Activated CD4-positive, alpha-beta T cell treated with anti-CD3 and anti-CD28 coated beads, Interleukin-2, amount 50 U/mL, for 24 hours (primary cell): ENCODE measurements at places on chromosomes 5 and 9.
A peak's percentile ranks its signal among the peaks of the same experiment; 100 is the strongest.

DNA sequence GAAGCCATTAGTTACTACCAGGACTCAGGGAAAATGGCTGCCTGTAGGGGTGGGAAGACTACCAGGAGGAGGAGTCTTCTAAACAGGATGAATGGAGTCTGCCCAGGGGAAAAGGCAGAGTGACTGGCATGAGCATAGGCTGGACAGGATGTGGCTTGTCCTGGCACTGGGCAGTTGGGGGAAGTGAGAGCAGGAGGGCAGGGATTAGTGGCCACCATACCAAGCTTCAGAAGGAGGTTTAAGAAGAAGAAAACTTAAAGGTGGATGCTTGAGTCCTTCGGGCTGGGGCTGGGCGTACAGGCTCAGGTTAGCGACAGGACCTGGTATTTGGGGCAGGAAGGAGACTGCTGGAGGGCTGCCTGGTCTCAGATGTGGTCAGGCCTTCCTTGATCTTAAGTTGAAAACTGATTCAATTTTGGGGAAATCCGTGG lies 5.0 kb upstream of the NSD1 start:
- no peak for DNase-seq

DNA sequence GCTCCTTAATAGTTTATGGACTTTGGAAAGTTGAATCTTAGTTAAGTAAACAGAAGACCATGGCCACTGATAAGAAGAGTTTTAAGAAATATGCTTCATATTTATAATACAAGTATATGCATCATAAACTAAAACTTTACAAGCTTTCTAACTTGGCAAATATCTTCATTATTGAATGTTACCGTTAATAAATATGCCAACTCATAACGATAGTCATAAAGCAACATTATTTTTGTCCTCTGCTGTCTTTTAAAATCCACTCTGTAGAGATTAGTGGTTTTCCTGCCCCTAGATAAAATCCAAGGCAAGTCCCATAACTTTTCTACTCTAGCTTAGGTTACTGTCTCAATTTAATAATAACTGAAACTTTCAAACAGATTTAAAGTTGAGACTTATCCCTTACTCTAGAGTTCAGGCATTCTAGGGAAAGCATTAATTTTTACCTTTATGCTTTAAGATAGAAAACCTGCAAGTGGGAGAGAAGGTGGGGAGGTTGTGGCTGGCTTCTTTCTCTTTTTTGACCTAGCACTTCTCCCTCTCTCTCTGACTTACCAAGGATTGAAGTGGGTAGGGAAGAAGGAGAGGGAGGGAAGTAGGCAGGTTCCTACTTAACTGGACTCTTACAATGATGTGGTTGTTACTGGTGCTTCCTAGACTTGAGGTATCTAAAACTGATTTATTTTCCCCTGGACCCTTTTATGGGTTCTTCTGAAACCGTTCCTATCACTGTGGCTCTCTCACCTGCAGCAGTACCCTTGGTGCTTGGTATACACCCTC lies 29.6 kb downstream of the RNF145 start:
- no peak for DNase-seq

DNA sequence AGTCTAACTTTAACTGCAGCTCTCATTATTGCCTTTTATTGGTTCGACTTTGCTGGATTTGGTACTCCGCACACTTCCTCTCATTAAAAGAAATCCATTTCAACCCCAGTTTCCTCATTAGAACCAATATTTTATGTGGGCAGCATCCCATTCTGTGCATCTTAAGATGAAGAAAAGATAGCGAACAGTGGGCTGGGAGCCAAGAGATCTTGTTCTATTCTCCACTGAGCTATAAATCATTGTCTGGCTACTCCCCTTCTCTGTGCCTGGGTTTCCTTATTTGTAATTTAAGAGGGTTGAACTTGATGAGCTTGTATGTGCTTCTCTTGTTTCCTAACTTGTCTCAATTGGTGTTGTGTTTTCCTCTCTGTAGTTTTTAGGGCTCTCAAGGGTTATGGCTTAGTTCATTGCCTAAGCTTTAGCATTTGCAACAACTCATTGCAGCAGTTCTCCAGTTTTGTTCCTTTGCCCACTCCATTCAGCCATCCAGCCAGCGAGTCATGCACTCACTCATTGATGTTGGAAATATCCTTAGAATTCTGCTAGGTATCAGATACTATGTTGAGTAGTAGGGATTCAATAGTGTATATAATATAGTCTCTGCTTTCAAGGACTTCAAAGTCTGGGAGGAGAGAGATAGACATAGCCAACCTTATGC lies 273.3 kb upstream of the TNC start:
- DNase-seq = no peak

- no peak for DNase-seq
These were observed 83.8 kb upstream of the FREM1 start for GRCh38 chr9:14993901-14994554.

- DNase-seq = no peak
These were observed 4.7 kb upstream of the RECK start for GRCh38 chr9:36031774-36032555.

- DNase-seq = no peak
These were observed 237.9 kb downstream of the ISL1 start for GRCh38 chr5:51621156-51621555.

DNA sequence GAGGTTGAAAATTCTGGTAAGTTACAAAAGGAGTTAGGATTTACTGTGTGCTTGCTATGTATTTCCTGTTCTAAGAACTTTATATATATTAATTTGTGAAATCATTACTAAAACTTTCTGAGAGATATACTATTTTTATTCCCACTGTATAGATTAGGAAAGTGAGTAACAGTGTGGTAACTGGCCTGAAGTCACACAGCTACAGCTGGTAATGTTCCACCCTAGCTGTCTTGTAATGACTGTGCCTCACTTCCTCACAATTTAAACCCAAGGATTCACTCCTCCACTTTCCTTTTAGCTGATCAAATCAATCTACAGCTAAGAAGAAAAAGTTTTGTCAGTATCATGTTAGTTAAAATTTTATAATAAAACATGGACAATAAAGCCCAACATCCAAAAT lies 278.8 kb downstream of the GAS1 start:
- no peak for DNase-seq

DNA sequence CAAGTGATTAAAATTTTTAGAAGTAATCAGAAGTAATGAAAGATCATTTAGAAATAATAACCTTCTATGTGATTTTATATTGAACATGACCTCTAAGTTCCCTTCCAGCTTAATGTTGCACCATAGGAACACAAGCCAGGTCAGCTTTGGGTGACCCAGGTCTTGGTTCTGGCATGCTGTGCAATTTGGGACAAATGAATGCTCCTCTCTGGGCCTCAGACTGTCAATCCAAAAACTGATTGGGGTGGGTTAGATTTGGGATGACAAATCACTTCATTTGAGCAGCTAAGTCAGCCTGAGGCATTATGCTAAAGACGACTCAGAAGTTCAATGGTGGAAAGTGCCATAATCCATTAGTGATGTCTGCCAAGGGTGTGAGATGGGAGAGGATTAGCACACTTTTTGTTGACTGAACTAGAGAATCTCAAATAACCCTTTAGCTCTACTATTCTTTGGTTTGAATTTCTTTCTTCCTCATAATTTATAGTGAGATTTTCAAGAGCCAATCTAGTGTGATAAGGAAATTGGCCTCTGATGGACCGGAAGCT lies 60.7 kb upstream of the BOD1 start:
- DNase-seq = no peak

DNA sequence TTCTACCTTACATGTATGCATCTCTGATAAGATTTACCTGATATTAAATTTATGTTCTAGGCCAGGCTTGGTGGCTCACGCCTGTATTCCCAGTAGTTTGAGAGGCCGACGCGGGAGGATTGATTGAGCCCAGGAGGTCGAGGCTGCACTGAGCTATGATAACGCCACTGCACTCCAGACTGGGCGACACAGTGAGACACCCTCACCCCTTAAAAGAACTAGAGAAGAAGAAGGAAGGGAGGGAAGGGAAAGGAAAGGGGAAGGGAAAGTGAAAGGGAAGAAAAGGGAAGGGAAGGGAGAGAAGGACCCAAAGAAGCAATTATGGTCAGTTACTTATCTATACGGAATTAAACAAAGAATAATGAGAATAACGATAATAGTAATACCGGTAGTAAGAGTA lies 1.2 kb upstream of the RFK start:
- DNase-seq = no peak

GRCh38 chr5:169190849-169191248 lies 110.1 kb downstream of the SLIT3 start:
- DNase-seq = no peak

- peak; percentile 59 for DNase-seq
These were observed 73.1 kb downstream of the STK10 start for GRCh38 chr5:172114875-172115422.

- no peak for DNase-seq
These were observed 321.0 kb upstream of the IRX4 start for GRCh38 chr5:2203774-2204173.

DNA sequence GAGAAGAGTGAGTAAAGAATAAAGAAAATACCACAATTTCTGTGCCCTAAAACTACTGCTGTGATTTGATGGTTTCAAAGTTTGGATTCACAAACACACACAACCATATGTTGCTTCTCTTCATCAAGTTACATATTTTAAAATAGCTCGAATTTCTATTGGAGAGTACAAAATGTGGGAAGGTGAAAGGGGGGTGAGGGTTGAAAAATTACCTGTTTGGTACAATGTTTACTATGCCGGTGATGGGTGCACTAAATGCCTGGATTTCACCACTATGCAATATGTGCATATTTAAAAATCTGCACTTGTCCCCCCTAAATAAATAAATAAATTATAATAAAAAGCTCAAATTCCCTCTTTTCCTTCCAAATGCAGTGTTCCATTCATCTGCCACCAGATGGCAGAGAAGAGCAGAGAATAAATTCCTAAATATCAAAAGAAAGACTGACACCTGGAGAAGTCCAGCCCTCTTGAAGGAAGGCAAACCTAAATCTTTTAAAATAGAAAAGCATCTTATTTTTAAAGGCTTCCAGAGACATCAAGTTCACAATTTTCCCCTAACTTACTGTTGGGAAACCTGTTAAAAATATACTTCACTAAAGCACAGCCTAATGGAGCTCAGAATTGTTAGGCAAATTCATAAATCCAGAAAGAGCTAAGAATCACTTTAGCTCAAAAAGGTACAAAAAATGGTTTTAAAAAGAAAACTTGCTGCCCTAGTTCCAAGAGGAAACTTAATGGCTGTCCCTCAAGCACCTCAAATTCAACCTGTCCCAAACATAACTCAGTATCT lies 24.8 kb upstream of the HNRNPA0 start:
- no peak for DNase-seq

DNA sequence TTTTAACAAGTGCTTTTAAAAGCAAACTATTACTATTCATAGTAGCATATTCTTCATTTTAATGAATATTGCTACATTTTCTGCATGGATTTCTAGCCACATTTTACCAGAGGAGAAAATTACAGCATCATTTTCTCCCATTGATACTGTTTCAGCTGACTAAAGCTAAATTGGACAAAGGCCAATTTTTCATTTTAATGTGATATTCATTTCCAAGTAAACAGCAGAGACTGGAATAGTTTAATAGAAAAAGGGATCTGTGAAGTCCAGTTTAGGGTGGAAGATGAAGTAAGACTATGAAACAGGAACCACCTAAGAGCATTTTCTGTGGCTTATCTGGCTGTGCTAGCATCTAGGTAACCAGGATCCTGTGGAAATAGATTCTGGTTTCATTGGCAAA lies 128.1 kb downstream of the GIN1 start:
- DNase-seq = no peak

GRCh38 chr5:113909782-113910181 lies 396.3 kb downstream of the YTHDC2 start:
- no peak for DNase-seq

DNA sequence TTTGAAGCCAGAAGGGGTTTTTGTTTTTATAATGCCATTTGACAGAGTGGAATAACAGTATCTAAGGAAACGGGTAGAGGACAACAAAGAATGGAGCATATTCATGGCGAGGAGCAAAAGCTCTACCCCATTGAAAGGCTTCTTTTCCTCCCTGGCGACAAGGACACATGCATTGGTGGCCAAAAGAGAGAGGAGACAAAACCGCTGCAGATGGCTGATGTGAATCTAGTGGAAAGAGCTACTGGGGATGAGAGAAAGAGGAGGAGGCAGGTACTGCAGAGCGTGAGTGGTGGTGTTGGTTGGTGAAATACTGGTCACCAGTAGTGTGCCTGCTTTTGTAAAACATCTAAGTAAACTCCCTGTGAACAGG lies 491 bp downstream of the APC start:
- DNase-seq = no peak

DNA sequence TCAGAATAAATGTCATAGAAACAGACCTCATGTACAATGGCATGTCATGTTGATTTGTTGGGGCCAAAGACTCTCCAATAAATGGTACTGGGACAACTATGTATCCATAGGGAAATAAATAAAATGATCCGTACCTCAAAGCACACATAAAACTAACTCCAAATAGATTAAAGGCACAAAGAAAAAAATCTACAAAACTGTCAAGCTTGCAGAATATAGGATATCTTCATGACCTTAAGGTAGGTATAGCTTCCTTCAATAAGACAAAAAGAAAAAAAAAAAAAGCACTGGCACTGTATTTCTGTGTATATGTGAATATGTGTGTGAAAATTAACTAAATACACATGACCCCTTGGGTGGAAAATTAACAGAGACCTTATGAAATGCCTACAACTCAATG lies 101.9 kb downstream of the DIRAS2 start:
- DNase-seq = no peak

DNA sequence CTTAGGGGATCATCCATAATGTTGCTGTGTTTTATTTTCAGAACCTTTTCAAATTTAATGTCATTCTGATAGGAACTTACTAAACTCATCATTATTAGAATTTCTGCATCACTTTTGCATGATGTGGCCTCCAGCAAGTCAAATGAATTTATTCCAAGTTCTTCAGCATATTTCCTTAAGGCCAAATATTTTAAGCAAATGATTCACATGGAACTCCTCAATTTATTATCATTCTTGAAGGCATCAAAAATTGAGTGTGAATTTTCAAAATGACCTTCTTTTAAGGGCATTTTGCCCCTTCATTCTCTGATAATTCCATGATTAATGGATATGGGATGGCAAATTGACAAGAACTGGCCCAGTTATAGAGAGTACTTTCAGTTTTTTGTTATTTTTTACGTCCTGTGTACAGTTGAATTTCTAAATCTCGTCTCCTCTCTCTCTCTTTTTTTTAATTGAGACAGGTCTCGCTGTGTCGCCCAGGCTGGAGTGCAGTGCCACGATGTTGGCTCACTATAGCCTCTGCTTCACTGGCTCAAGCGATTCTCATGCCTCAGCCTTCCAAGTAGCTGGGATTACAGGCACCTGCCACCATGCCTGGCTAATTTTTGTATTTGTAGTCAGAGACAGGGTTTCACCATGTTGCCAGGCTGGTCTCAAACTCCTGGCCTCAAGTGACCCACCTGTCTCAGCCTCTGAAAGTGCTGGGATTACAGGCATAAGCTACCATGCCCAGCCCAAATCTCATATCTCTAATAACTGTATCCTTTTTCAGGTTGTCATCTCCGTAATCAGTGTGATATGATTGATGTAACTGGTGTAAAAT lies 29.1 kb downstream of the GPR21 start:
- DNase-seq = no peak

- no peak for DNase-seq
These were observed 13.8 kb downstream of the VAV2 start for GRCh38 chr9:133978226-133978898.

GRCh38 chr9:133762488-133763271 lies 24.5 kb upstream of the SARDH start:
- no peak for DNase-seq
